ENCODE measurements at places on chromosomes 2 and 18.

GRCh38 chr2:217393585-217394032 is 533.7 kb upstream of the TNP1 start:
- no peak for DNase-seq

- no peak for DNase-seq
These were observed 877.6 kb downstream of the SLC4A3 start for GRCh38 chr2:220504938-220505503.

DNA sequence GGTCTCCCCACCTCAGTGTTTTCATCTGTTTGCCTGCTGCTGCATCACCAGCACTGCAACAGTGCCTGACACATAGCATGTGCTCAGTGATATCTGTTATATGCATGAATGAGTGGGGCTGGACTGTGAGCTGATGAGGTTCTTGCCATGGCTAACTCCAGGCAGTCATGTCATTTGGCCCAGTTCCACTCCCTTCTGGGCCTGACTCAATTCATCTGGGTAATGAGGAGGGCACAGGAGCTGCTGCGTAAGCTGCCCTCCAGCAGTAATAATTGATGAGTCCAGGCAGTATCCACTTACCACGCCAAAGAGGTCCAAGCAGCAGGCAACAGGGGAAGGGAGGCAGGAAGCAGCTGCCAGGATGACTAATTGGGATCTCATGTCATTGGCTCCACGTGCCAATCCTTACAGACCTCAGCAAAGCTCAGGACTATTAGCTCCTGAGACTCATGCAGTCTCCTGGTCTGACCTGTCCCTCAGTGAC is 34.1 kb upstream of the MAT2A start:
- no peak for DNase-seq

DNA sequence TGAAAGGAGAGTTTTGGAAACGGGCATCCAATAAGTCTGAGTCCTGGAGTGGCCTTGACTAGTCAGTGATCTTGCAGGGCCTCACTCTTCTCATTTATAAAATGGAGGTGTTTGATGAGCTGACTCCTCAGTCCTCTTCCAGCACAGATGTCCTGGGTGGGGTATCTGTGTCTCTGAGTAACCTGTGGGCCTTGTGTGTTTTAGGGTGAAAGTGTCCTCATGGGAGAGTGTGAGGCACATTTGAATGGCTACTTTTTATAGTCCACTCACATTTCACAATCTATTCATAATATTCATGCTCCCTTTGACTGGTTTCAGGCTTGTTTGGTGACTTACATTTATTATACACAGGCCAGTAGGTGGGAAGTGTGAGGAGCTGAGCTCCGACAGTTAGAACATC is 106.4 kb upstream of the CELF4 start:
- no peak for DNase-seq

DNA sequence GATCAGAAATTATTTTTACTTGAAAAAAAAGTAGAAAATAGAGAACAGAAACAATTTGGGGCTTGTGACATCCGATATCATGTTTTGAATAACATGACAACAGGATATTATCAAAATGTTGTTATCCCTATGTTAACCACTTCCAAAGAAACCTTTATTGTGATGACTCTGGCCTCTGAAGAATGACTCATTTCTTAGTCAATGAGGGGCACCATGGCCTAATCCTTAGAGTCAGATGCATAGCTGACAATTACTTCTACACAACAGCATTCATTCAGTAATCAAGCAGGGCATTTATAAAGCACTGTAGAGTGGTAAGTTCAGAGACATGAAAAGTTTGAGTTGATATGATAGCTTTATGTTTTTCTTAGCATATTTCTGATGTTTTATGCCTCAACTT is 703.0 kb downstream of the RNF144A start:
- no peak for DNase-seq

DNA sequence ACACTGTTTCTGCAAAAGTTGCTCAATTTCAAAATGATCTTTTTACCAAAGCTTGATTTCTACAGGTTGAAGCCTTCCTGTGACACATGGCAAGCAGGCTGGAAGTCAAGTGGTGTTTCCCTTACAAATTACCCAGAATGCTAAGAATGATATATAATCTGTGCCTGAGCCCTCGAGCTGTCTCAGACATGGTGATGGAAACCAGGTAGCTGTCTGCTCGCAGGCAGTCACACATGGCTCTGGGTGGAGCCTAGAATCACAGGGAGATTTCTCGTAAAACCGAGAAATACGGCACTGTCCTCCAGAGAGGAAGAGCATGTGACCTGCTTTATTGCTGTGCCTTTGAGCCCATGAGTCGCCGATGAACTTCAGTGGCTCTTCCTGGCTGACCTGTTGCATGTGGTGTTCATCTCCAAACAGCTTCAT is 392.9 kb downstream of the ZNF521 start:
- DNase-seq: no peak

DNA sequence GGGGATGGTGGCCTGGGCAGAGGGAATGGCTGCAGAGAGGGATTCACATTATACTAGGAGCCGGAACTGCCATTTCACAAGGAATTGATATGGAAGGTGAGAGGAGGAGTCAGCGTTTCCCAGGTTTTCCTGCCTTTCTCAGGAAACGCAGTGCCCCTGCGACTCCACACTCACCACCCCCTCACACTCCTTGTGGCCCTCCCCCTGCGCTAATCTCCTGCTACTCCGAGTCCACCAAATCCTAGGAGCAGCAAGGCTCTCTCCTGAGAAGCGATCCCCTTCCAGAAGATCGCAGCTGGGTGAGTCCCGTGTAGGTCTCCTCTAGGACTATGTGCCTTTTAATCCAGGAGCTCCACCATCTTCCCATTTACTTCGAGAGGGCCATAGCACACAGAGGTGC is 140.6 kb downstream of the VAPA start:
- no peak for DNase-seq

DNA sequence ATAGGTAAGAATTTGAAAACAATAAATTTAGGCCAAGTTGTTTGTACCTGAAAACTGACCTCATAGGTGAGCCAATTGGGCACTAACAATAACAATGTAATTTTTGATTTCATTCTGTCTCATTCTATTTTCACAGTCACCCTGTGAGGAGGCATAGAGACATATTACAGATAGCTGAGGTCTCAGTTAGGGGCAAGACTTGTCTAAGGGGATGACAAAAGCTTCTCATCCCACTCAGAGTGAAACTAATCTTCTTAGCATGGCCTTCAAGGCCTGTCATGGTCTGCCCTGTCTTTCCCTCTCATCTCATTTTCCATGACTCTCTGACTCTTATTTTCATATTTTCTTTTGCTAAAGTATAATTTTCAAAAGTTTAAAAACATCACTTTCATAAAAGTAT is 562.0 kb upstream of the TNP1 start:
- no peak for DNase-seq

DNA sequence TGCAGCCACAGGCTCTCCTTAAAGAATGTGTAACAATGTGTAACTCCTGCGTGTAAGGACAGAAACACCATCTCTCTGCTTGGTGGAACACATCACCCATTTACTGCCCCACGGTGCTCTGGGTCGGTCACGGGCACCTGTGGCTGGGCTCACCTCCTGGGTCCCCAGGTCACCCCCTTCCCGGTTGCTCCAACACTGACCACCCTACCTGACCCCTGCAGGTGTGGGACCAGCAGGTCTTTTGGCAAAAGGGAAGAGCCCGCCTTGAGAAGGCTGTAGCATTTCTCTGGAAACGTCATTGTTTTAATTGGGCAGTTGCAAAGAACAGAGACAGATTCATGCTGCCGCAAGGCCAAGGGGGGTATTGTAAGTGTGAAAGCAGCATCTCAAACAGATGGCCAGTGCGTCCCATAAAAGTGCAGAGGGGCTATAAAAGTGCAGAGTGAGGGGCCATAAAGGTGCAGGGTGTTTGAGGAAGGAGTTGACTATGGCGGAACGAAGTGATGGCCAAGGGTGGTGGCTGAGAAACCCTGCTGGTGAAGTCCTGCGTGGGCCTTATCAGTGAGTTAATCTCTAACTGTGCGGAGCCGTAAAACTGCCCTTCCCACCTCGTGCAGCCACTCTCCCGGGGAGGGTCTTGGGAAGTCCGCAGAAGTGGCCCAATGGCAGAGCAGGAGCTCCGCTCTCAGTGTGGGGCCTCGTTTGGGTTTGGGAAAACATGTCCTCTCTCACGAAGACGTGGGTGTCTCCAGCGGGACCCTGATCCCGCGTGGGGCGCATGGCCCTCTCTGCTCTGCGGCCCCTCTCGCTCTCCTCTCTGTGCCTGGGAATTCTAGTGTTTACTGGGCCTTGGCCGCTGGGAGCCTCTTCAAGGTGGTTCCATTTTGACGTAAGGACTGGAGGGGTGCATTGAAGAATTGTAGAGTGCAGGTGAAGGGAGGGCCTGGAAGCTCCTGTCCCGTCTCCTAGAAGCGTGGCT is 13.7 kb upstream of the NEU4 start:
- no peak for DNase-seq

- no peak for DNase-seq
These were observed 413.6 kb downstream of the PTH2R start for GRCh38 chr2:208820014-208820688.

DNA sequence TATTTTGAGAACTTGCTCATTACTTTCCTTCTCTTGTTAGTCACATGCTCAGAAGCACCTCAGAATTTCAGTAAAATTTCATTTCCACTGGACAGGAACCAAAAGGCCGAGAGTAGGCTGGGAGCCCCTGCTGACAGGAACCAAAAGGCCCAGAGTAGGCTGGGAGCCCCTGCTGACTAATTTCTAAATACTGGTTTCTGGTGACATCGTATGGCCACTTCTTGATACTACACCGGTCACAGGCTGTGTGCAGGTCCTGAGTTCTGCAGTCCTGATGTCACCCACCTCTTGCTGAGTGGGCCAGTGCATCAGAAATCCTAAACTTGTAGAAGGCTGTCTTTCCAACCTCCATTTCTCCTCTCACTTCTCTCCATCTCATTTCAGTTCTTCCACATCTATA is 17.7 kb upstream of the EN1 start:
- no peak for DNase-seq

DNA sequence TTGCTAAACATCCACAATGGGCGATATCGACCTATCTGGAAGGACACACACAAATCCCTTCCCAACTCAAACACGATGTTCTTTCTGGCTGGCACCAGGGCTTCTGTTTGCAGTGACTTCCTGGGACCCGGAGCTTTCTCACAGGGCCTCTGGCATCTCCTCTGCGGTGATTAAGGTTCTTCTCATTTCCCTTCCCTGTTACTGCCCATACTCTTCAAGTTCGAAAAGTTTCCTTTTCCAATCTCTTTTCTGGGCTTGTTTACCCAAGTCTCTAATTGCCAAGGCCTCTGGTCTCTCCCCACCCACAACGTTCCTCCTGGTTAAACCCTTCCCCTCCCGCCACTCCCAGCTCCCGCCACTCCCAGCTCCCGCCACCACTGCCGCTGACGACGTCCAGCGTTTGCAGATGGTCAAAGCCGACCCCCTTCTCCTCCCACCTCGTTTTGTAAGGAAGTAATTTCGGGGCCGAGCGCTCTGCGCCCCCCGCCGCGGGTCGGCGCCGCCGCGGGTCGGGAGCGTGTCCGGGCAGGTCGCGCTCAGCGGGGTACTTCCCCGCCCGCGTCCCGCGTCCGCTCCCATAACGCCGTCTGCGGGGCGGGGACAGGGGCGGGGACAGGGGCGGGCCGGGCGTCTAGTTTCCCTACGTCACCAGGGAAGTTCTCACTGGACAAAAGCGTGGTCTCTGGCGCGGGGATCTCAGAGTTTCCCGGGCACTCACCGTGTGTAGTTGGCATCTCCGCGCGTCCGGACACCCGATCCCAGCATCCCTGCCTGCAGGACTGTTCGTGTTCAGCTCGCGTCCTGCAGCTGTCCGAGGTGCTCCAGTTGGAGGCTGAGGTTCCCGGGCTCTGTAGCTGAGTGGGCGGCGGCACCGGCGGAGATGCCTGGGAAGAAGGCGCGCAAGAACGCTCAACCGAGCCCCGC is at the start of gene PMAIP1:
Gene PMAIP1, plus strand, starts transcription at position 699 of the 924 bp plus-strand sequence. Its CDS starts 182 bp downstream, at position 881.
- DNase-seq: peak; percentile 77

- DNase-seq: no peak
These were observed 40.1 kb downstream of the KCMF1 start for GRCh38 chr2:85011098-85011497.

GRCh38 chr18:29361843-29362242 is 1184.9 kb upstream of the CDH2 start:
- no peak for DNase-seq

Measured in stimulated activated CD8-positive, alpha-beta memory T cell treated with anti-CD3 and anti-CD28 coated beads, Interleukin-15, amount 100 ng/mL, for 48 hours (primary cell).